ENCODE measurements at places on chromosomes 13 and 19.

DNA sequence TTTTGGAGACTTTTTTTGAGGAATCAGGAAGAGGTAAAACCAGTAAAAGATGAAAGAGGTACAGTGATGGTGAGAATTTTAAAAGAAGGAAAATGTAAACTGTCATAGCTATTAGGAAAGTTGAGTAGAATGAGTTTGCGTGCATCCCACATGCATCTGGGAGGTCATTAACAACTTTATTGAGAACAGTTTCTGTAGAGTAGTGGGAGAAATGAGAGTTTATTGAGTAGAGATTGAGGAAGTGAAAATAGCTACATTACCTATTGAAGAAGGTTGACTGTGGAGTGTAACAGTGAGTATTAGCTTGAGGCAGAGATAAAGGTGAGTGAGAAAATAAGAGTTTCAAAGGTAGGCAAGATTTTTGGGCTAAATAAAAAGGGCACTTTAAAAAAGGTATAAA, 38.7 kb downstream of the BRCA2 start:
- DNase-seq = no peak

- peak; percentile 54 for DNase-seq
Observed at GRCh38 chr19:48290401-48290770, 20.5 kb downstream of the ZNF114 start.

DNA sequence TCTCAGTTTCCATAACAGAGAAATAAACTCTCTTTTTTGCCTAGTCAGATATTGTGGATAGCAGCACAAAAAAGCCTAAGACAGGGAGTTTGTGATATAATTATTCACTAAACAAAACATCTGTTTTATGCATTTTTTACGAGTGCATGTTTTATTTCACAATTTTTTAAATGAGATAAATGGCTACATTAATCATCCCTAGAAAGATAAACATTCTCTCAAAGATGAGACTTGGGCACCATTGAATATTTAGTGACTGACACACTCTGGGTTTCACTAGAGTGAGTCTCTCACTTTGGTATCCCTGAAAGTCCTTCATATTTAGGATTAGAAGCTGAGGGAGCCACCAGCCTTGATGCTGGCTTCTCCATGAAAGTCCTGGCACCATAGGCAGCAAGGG, 74.3 kb upstream of the LRCH1 start:
- no peak for DNase-seq

DNA sequence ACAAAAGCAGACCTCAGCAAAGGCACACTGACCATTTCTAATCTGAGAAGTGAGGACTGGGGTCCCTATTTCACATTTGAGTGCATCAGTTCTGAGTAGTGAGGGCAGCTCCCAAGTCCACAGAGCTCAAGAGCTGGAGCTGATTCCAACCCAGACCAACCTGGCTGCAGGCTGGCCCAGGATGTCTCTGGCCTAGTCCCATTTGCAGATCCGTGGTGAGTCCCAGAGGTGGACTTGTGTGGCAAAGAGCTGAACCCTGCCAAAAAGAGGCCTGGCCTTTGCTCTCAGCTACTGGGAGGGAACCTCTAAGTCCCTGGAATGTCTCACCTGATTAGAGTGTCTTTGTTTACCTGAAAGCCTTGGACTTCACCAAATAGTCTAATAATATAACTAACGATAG, 14.6 kb downstream of the SIGLEC7 start:
- DNase-seq = no peak

DNA sequence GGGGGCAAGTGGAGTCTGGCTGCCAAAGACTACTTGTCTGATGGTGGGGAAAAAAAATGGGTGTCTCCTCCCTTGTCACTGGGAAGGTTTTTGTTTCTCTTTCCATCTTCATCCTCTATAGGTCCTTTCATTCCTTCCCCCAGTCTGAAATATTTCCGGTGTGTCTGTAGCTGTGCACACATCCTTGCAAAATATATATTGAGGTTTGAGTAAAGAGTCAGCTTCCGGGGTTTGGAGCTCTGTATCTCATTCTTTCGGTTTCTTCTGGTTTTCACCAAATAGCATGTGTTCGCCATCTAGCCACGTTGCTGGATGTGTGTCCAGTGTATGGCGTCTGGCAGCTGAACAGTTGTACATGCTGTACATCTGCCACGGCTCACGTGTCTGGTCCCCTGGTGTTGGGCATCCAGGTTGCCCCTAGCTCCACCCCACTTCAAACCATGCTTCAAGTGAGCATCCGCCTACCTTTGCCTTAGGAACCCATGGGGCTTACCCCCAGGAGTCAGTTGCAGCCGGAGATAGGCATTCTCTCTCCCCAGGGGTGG, 142.2 kb downstream of the SIPA1L3 start:
- DNase-seq = no peak

DNA sequence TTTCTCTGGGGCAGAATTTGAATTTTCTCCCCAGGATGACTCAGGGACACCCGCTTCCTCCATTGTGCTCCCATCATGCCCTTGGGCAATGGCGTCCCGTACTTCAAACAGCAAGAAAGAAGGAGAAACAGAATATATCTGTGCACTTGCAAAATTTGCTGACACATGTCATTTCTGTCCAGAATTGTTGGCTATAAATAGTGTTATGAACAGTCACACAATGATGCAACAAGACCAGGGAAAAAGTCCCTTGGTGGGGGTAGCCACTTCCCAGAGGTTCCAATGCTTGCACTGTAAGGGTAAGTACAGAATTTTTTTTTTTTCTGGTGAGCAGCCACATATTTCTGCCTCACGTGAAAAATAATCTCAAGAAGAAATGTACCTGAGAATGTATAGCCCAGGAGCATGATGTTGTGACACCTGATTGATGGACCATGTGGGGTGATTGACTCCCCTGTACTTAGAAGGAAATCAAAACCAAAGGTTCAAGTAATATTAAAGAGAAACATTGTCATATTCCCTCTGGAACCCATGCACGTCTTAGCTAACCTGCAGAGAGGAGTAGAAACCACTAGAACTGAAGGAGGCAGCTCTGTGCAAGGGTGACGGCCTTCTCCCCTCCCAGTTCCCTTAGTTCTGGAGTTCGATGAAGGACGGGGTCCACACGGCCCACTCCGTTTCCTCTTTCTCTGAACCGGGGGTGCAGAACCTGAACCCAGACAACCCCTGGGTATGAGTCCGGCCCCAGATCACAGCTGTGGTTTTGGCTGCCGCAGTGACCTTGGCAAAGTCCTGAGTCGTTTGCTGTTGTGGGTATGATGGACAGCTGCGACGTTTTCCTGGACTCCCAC, 9.3 kb upstream of the LAIR1 start:
- DNase-seq = no peak

- DNase-seq = no peak
Observed at GRCh38 chr13:114135731-114136171, 3.3 kb upstream of the RASA3 start.

DNA sequence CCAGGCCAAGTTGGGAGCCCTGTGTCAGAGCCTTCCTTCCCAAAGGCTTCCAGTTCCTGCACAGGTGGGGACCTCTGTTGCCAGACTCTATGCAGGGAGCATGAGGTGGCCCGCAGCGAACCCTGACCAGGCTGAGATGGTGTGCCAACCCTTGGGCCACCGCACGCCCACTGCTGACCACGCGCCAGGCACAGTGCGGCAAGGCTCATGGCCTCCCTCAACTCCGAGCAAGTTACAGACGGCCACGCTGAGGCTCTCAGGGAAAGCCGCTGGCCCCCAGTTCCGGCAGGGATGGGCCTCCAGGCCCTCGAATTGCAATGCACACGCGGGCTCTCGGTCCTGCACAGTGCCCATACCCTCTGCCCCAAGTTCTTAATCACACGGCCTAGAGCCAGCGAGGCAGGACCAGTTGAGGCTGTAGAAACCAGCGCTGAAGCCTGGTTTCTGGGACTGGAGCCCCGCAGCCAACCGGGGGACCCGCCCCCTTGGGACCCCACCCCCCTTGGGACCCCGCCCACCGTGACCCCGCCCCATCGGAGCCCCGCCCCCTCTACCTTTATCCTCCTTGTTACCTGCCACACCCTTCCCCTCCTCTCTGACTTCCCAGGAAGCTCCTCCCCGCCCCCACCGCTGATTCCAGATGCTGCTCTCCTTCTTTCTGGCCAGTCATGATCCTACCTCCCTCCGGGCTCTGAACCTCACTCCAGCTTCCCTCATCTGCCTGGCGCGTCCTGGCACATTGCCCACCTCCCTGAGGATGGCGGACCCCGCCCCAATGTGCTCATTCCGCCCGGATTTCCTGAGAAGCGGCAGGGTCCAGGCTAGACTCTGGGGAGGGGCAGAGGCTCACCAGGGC, 6.0 kb downstream of the PEX11G start:
- DNase-seq = no peak

DNA sequence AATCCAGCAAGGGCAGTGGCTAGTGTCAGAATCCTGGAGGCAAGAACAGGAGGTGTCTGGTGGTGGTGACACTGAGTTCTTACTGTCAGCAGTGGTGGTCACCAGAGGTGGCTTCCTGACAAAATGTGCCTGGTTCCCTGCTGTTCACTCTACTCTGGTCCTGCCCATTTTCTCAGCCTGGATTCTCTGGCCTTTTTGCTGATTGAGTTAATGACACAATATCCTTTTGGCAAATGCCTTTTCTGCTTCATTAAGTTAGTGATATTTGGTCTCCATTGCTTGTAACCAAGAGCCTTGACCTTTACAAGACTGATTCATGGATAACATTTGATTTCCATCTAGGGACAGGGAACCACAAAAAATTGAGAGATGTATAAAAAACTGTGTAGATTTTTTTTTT, 51.1 kb downstream of the RFC3 start:
- no peak for DNase-seq

DNA sequence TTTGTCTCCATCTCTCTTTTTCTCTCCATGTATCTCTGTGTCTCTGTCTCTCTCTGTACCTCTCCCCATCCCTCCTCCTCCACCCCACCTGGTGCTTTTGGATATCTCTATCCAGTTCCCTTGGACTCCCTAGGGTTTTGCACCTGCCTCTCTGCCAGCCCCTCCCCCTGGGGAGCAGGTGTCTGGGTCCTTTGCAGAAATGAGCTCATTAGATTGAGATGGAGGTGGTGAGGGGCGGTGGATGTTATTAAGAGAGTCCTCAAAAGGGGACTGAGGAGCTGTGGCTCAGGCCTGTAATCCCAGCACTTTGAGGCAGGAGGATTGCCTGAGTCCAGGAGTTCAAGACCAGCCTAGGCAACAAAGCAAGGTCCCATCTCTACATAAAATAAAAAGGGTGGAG, 2.1 kb downstream of the KCNN4 start:
- no peak for DNase-seq

All from right forelimb (tissue), 1 donor.